ENCODE measurements at places on chromosomes 7 and 10.

DNA sequence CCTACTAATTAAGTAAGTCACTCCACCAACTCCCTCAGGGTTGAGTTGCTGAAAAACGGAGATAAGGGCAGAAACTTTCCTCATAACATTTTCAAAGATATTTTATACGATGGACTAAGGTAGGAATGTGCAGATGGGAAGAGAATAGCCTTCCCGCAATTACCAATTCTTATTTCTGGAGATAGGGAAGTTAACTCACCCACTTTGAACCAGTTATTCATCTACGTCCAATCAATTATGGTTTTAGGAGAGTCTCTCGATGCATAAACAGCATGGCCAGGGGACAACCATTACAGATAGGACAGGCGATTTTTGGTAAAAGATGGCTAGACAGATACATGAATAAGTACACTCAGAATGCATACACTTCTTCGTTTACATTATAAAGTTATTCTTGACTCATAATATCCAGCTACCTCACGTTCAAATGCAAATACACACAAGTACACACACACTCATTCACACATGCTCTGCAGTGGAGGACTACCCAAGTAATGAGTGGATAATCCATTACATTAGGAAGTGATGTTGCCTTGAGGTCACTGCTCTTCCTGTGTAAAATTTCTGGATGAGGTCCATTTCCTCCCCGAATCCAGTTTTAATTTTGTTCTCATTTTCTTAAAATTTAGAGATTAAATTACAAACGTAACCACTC is 25.2 kb upstream of the IMMP2L start:
- no peak for DNase-seq

GRCh38 chr10:96118604-96119450 is 11.3 kb upstream of the ZNF518A start:
- DNase-seq: no peak

DNA sequence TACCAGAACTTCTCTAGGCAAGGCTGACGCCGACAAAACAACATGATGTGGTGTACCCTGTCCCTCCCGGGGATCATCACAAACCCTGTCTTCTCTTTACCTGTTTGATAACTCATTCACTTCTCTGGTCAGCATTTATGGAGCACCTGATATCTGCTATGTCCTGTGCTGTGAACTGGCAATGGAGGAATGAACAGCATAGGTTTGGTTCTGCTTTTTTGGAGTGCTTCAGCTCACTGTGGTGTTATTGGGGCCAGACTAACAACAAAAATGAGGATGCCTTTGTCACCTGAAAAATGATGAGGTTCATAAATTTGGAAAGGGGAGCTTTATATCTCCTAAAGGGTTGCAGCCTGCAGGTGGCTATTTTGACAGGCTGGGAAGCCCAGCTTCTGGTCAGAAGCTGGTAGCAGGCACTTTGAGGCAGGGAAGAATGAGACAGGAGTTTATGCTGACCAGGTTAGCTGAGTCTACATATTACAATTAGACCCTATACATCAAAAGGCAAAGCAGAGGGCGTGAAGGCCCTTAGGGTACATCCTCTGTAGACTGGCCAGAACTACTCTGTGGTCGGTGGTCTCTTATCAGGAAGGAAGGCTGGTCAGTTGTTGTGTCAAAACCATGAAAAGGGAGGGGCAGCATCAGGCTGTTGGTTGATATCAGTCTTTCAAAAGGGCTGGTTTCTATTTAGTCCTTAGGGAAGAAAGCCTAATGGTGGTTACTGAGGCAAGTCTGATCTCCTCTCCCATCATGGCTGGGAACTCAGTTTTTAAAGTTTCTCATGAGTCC is 42.3 kb downstream of the SH2D4B start:
- no peak for DNase-seq

GRCh38 chr10:90939116-90939515 is 18.2 kb upstream of the ANKRD1 start:
- no peak for DNase-seq

GRCh38 chr7:3301831-3302618 is 973 bp downstream of the SDK1 start:
- peak; percentile 34 for DNase-seq

All from caudate nucleus (tissue), 63 donors.